AG09309 (cell line): ENCODE measurements at places on chromosomes 6 and 20.

DNA sequence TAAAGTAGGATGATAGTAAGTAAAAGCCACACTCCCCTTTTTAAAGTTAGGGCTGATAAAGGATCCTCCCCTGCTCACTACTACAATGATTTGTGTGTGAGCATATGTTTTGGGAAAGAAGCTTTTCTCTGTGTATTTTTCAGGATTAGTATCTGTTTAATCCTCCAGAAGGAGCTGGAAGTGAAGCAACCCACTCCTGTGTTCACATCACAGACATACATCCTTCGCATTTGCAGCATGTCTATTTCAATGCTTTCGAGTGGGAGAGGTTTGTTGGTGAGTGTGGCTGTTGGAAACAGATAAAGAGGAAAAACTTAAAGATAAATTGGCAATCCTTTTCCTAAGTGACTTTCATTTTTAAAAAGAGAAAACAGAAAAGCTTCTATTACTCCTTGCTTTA is 31.6 kb upstream of the RGS17 start:
- no peak for DNase-seq

DNA sequence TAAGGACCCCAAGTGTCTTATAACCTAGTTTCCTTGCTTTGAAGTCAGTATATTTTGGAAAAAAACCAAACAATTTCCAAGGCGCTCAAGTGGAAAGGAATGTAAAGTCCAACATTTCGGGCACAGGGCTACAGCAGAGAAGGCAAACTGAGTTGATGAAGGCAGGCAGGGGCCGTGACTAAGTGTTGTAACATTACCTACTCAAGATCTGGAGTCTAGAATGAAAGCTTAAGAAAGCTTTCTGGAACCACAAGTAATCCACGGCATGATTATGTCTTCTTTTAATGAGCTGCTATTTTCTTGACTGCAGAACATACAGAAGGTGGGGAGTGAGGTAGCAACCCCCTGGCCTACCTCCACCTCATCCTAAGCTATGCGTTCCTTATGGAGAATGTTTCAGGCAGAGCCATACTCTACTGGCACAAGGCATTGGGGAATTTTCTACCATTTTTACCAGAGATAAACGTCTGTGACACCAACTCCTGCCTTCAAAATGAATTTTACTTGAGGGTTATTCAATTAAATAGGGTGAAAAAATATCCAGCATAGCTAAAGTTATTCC is 4.3 kb downstream of the PPP1R10 start:
- DNase-seq = no peak

- DNase-seq = no peak
Measured at GRCh38 chr6:158377860-158378259, 65.6 kb downstream of the TULP4 start.

DNA sequence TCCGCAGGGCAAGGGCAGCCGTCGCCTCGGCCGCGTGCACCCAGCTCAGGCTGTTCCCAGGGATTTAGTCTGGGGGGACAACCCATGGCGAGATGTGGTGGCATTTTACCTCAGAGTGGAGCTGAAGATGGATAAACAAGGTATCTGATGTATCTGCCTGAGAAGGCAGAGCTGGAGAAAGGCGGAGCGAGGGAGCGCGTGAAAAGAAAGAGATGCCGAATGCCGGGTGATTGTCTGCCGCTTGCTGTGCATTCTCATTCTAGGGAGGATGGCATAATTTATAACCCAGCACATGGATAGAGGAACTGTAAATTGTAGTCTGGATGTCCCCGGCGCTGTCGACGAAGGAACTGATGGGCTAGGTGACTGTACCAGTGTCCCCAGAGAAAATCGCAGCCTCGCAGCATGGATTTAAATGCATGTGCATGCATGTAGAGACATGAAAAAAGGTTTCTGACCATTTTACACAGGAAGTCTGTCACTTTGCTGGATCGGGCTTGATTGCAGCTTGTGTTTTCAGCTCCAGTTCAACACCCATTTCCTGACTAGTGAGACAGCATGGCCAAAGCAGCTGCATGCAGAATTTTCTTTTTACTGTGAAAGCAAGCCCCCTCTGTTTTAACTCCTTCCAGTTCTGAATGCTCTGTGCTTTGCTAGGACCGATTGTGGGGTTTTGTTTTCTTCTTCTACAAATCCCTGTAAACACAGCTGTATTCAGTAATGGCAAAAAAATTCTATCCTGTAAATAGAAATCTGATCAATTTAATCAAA is 149.7 kb downstream of the PRL start:
- DNase-seq = no peak

DNA sequence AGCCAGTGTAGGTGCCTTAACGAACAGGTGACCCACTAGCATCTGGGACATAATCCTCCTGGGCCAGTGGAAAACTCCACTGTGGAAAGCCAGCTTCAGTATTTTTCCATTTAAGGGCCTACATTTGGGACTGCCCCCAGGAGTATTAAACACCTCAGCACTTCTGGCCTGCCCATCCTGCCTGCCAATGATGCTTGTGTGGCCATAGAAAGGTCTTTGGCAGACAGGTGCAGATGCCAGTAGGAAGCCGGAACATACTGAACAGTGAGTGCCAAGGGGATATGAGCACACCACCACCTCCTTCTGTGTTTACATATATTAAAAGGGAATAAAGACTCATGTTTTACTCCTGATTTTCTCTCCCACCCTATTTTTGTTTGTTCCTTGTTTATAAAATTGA is 19.9 kb downstream of the MCM8 start:
- DNase-seq = no peak

- DNase-seq = no peak
Measured at GRCh38 chr6:83053678-83054077, 12.0 kb downstream of the UBE3D start.

GRCh38 chr20:7792150-7792869 is 147.9 kb downstream of the HAO1 start:
- DNase-seq = no peak

GRCh38 chr6:45310118-45310788 is 17.9 kb upstream of the RUNX2 start:
- DNase-seq = no peak

DNA sequence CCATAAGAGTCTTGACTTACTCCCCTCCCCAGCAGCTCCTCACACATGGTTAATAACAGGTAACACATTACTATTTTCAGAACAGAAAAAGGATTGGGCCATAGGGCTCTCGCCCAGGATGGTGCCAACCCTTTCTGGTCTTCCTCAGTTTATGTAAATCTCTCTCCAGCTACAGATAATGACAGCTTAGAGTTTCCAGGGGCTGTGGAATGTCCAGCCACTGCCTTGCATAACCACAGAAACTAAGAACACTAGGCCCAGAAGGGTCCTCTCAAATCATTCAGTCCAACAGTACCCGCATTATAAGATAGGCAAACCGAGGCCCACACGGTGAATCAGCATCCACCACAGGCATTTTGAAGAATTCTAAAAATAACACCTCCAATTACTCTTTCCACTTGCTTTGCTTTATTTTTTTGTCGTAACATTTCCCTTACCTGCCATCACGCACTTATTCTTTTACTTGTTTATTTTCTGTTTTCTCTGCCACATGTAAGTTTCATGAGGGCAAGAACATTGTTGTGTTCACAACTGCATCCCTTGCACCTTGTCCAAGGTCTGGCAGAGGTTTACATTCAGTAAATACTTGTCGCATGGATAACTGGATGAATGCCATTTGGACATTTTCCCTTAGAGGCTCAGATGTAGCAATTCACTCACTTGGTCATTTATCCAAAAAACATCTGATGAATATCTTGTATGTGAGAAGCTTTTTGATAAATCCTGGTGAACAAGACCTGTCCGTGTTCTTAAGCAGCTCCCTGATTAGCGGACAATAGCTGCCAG is 6.4 kb upstream of the SDC4 start:
- DNase-seq = no peak

DNA sequence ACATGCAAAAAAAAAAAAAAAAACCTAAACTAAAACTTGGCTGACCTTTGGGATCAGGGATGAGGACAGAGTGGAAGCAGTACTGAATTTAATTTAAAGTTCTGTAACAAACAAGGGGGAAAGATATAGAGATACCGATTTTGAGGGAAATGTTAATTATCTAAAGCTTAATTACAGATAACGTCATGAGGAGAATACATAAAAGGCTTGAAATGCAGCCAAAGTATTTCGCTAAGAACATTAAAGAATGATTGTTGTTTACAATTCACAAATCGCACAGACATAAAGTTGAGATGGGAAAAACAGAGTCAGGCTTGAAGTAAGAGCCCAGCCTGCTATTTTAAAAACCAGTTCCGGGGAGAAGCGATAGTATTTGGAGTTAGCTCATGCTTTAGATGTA is 208.0 kb upstream of the SASH1 start:
- DNase-seq = no peak

- DNase-seq = no peak
Measured at GRCh38 chr6:168134560-168135201, 55.7 kb upstream of the FRMD1 start.

- DNase-seq = no peak
Measured at GRCh38 chr20:36094497-36094896, 60.0 kb upstream of the EPB41L1 start.

DNA sequence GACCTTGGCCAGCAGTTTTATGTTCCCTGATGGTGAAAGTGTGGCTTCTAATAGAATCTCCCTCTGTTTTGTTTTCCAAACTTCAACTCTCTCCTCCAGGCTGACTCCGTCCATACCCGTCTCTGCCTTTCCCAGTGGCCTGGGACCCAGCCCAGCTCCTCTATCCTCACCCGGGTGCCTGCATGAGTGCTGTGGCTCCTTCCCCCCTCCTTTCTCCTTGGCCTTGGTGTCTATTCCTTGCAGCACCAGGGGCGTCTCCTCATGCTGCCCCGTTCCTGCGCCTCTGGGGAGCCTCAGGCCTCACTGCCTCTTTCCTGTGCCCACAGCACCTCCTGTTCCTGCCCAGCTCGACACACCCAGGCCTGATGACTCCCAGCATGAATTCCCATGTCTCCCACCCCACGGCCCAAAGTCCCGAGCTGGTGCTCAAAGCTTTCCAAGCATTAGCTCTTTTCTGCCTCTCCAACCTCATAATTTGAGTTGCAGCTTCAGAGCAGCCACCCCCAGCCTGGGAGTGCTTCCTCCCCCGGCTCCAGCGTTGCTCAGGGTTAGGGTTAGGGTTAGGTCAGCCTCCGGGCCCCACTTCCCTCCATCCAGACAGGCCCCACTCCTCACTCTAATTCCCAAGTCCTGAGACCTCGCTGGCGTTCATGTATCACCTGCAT is 56.3 kb upstream of the AFDN start:
- DNase-seq = no peak

DNA sequence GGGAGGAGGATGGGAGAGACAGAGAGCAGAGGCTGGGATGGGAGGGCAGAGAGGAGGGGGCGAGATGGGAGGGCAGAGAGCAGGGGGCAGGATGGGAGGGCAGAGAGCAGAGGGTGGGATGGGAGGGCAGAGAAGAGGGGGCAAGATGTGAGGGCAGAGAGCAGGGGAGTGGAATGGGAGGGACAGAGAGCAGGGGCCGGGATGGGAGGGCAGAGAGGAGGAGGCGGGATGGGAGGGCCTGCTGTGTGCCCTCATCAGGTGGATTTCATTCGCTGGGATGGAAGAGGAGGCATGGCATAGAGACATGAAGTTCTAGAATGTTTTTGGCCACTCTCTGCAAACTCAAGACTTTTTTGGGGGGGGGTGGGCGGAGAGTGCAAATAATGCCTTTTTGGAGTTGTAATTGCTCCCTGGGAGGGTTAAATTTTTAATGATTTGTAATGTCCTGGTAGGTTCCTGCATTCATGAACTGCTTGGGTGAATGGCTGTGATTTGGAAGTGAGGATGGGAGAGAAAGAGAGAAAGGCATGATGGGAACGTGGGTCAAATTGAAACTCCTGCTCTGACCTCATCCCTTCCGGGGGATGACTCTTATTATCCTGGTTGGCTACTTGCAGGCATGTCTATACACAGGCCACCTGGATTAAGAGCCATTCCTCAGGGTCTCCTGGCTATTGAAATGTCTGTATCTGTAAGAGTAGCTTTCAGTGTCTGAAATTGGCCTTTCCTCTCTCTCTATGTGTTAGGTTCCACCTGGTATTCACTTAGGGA is 162.4 kb upstream of the AGPAT4 start:
- no peak for DNase-seq

DNA sequence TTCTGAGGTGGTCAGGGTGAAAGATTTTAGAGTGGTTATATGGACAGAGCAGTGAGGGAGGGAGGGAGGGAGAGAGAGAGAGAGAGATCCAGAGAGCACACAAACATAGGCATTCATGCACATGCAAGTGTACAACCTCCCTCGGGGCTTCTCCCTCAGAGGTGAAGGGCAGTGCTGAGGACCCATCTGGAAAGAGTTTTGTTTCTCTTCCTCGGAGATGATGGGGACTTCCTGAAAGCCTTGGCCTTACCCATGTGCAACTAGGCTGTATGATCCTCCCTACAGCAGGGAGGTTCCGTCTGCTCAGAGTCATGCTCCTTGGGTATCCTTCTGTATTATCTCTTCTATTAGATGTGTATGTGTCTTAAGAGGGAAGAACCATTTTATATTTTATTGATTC is 21.4 kb upstream of the TSPYL1 start:
- DNase-seq = no peak
